ENCODE measurements at places on chromosomes 7 and 10.

- DNase-seq, result no peak
Observed at GRCh38 chr7:70773406-70773805, 358.5 kb upstream of the GALNT17 start.

DNA sequence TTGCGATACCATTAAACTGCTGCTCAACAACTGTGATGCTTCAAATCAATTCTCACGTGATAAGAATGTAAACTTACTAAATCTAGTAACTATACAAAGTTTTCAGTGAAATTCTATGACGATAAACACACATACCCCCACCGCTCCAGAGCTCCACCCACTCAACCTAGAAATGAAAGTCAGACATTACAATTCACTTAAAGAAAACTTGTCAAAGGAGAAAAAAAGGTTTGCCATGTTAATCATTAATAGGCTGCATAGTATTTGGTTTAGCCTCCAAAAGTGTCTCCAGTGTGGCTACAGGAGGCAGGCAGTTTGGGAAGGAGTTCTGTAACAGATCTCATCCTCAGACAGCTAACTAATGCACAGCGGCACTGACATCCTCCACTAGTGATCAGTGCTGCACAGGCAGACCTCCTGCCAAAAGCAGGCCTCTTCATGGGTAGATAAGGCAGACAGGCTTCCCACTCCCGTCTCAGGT lies 3.1 kb downstream of the HERPUD2 start:
- no peak for DNase-seq

DNA sequence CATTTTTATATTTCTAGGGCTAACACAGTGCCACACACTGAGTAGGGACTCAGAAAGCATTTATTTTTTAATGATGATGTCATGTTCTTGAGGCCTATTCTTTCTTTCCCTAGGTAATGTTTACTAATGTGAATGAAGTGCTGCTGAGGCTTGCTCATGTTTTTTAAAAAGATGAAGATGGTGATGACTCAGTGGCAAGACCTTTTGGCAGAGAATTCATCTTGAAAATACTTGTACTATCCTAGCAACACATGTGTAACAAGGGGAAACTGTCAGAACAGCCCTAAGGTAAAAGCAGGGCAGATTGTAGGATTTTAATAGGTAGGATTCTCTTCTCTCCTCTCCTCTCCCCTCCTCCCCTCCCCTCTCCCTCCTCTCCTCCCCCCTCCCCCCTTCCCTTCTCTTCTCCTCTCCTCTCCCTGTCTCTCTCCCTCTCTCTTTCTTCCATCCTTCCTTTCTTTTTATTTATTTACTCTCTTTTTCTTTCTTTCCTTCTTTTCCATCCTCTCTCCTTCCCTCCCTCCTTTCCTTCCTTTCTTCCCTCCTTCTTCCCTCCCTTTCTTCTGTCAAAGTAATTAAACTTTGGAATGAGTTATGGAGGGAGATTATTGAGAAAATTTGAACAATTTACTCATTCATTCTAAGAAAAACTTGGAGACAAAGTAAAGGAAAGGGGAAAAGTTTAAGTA lies 75.3 kb downstream of the ZNF92 start:
- DNase-seq, result no peak

- DNase-seq, result no peak
Observed at GRCh38 chr7:149686011-149686410, 87.4 kb downstream of the ZNF467 start.

DNA sequence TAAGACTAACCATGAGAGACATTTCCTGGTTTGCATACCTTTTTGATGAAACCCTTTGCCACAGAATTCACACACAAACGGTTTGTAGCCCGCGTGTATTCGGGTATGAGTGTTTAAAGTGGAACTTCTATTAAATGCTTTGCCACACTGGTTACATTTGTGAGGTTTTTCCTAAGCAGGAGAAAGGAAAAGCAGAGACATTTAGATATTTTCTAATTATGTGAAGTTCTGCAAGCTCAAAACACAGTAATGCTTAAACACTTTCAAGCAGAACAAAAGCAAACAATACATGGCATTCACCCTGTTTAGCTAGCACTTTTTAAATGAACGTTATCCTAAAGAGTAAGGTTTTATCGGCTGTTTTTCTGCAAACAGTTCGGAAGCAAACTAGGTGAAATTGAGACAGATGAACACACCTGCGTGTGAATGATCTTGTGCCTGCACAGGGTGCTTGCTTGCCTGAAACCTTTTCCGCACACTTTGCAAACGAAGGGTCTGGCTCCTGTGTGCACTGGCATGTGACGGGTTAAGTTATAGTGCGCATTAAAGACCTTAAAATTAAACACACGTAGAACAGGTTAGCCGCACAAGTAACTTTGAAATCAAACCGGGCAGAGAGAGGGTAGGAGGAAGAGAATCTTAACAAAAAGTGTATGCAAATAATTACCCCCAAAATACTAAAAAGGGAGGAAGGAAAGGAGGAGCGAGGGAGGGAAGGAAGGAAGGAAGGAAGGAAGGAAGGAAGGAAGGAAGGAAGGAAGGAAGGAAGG lies 1.6 kb downstream of the FEZF1 start:
- no peak for DNase-seq

GRCh38 chr10:103916876-103917275 lies 1.1 kb downstream of the STN1 start:
- DNase-seq, result no peak

- no peak for DNase-seq
Observed at GRCh38 chr7:146216396-146217041, 99.9 kb downstream of the CNTNAP2 start.

DNA sequence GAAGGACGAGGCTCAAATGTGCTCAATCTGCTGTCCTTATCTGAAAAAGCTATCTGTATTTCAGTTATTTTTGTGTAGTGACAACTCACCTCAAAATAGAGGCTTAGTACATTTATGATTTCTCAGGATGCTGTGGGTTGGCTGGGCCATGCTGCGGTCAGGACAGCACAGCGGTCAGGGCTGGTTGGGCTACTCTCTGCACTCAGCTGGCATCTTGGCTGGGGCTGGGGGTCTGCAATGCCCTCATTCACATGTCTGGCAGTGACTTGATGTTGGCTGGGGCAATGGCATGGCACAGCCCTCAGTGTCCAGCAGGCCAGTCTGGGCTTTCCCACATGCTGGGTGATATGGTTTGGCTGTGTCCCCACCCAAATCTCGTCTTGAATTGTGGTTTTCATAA lies 15.6 kb upstream of the INMT start:
- DNase-seq, result no peak

Data from NCI-H2227 treated with DMSO at 0.1 percent for 48 hours (cell line).